ENCODE measurements at places on chromosomes 2 and 18.
A peak's percentile ranks its signal among the peaks of the same experiment; 100 is the strongest.

- DNase-seq: no peak
Observed at GRCh38 chr2:120884472-120885290, 149.0 kb downstream of the GLI2 start.

DNA sequence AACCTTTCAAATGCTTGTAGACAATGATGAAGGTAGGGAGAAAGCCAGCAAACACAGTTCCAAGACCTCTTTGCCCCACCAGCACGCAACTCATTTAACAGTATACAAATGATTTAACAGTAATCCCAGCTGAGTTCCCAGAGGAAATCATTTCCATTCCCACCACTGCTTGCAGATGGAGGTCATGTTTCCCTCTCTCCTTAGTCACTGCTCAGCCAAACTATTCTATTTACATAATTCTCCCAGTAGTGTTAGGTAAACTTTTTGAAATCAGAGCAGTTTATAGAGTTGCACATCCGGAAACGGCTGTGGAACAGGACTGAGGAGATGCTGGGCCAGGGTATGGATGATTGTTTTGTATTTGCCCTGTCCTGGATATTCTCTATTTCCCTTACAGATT is 328.5 kb downstream of the FIGN start:
- no peak for DNase-seq

DNA sequence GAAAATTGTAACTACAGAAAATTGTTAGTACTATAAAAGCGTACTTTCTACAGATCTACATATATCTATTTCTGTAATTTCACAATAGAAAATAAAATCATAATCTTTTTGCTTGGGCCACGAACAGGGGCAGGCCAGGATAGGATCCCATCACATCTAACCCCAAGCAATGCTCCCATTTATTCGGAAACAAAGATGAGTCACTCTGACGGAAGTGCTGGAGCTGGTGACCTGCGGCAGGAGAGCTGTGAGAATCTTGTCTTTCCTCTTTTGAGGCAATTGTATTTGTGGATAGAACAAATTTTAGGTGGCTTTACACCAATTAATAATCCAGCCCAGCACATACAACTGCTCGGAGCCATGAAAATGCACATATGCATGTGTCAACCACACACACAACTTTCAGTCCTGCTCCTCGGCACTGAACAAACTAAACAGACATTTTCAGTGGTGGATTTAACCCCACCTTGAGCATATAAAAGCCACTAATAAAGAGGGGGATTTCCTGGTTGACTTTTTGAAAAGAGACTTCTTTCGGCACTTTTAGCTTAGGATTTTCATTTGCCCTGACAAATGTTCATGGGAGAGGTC is 22.3 kb upstream of the INSIG2 start:
- DNase-seq: no peak

DNA sequence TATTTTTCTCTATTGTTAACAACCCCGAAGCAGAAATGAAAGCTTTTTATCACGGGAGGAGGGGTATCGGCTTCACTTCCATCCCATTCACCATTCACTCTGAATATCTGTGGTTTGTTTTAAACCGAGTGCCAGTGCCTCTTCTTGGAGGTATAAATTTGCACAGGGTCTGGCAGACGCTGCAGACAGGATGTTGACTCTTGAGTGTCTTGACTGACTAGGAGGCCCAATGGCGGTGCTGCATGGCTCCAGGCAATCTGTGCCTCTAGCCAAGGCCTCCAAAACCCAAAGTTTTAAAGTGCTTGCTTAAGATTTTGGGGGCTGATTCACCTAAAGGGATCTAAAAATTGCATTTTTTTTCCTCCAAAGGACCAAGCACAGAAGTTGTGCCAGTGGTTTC is 183.8 kb downstream of the LTBP1 start:
- no peak for DNase-seq

GRCh38 chr2:191245046-191245868 is at the start of gene MYO1B:
MYO1B (plus strand) TSS chr2:191245404; CDS start chr2:191276896, 31,492 bp downstream.
- peak; percentile 95 for DNase-seq

All from neural progenitor cell (in vitro differentiated cells).